ENCODE measurements at places on chromosomes 1 and 21.

- peak; percentile 68 for DNase-seq
Observed at GRCh38 chr1:26031611-26032220, 10.1 kb downstream of the EXTL1 start.

GRCh38 chr1:66495495-66495894 lies 38.5 kb upstream of the SGIP1 start:
- peak; percentile 87 for DNase-seq

- DNase-seq, result no peak
Observed at GRCh38 chr1:179786815-179787685, 44.0 kb downstream of the FAM163A start.

GRCh38 chr1:5410652-5411051 lies 581.6 kb downstream of the NPHP4 start:
- DNase-seq, result no peak

DNA sequence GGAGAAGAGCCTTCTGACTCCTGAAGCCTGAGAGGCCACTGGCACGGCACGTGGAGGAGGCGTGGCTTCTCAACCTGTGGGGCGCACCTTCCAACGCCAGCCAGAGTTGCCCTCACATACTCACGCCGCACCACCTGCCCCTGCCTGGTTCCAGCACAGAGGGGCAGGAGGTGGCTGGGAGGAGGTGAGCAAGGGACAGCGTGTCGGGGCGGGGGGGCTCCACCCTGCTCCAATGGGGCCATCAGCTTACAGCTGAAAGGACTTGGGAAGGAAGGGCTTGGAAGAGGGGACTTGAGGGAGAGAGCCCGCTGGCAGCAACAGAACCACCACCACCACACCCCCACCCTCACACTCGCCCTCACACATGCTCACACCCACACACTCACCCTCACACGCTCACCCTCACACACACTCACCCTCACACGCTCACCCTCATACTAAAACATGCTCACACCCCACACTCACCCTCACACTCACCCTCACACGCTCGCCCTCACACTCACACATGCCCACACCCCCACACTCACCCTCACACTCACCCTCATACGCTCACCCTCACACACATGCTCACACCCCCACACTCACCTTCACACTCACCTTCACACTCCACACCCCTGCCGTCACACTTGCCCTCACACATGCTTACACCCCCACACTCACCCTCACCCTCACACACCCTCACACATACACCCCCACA lies 41.6 kb upstream of the EDN2 start:
- DNase-seq, result no peak

- DNase-seq, result no peak
Observed at GRCh38 chr1:174022976-174023277, 770 bp upstream of the RC3H1 start.

GRCh38 chr1:8122477-8123407 lies 96.6 kb upstream of the ERRFI1 start:
- DNase-seq, result no peak

GRCh38 chr1:237891979-237892378 lies 1.3 kb upstream of the ZP4 start:
- DNase-seq, result no peak

DNA sequence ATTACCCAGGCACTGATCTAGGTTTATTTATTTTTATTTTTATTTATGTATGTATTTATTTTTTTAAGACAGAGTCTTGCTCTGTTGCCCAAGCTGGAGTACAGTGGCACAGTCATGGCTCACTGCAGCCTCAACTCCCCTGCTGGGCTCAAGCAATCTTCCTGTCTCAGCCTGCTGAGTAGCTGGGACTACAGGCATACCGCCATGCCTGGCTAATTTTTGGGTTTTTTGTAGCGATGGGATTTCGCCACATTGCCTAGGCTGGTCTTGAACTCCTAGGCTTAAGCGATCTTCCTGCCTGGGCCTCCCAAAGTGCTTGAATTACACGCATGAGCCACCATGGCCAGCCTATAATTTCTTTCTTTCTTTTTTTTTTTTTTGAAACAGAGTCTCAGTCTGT lies 9.4 kb downstream of the PHACTR4 start:
- DNase-seq, result no peak

GRCh38 chr1:168320800-168321450 lies 40.2 kb downstream of the TBX19 start:
- peak; percentile 86 for DNase-seq

- no peak for DNase-seq
Observed at GRCh38 chr1:203325026-203325417, 19.7 kb downstream of the BTG2 start.

- no peak for DNase-seq
Observed at GRCh38 chr1:60584371-60584770, 498.0 kb upstream of the NFIA start.

GRCh38 chr1:84855691-84856630 lies 37.0 kb downstream of the LPAR3 start:
- no peak for DNase-seq

DNA sequence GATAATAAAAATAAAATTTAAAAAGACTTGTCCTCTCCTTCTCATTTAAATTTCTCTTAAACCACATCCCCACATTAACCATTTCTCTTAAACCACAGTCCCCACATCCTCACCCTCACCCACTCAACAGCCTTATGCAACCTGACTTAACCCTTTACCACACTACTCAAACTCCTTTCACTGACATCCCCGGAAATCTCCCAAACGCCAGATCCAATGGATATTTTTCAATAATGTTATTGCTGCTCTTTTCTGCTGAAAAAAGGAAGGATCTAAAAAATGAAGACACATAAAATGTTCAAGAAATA lies 54.2 kb upstream of the EEIG2 start:
- DNase-seq, result no peak

GRCh38 chr1:111565079-111565478 lies 54.5 kb upstream of the RAP1A start:
- peak; percentile 84 for DNase-seq

- DNase-seq, result no peak
Observed at GRCh38 chr1:212215910-212216309, 69.3 kb upstream of the PPP2R5A start.

GRCh38 chr1:198101716-198102453 lies 54.9 kb upstream of the NEK7 start:
- no peak for DNase-seq

GRCh38 chr1:243287652-243288051 lies 31.8 kb downstream of the SDCCAG8 start:
- DNase-seq, result peak; percentile 86

DNA sequence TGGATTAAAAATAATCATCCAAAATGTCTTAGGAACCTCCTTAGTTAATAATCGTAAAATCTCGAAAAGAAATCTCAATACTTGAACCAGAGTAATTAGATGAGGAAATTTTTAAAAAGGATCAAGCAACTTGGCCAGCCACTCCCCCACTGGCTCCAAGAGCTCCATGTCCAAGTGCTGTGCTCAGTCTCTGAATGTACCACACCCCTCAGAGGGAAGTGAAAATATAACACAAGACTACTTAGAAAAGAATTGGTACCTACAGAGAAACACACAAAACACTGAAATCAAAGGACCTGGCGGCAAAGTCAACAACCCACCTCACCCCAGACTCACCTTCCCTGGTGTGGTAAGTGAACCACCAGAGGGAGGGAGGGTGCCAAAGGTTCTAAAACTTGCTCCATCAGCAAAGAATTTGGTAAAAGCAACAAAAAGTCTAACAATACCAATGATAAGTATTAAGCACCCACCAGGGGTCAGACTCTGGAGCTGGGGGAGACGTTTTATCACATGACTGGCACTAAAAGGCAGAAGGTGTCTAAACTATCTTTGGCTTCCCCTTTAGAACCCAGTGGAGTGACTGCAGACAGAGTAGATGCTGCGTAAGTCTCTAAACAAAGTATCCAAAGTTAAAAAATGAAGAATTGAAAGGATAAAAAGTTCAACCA lies 14.0 kb downstream of the LBR start:
- no peak for DNase-seq

DNA sequence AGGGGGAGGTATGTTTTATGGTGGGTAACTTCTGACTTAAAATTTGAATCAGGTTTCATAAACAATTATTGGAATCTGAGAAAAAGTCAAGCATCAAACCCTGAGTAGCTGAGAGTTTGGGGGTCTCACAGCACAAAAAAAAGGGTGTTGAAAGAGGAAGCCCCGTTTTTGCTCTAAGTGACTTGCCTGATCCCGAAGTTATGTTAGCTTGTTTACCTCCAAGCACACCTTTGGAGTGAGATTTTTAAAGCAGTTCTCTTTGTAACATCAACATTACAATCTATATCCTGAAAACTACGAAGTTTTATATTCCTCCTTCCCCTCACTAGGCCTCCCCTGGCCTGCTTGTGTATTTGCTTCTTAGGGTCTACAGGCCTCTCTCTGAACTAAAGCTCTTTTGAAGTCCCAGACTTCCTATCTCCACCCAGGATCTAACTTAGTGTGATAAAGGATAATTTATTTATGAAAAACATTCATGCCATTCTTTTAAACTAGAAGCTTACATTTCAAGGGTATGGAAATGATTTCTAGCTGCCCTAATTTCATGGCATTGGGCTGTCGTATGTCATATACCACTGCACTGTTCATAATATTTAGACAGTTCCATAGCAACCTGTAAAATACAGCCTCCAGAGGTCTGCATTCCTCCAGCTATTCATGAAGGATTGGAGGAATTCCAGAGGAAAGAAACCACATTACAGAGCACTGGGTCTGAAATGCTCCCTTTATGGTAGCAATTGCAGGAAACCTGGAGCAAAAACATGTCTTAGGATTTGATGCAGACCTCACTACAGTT lies 36.1 kb upstream of the RGS1 start:
- peak; percentile 99 for DNase-seq

- DNase-seq, result no peak
Observed at GRCh38 chr1:65409314-65409713, 11.2 kb upstream of the LEPR start.

GRCh38 chr1:41053316-41053715 lies 31.8 kb upstream of the SLFNL1 start:
- DNase-seq, result no peak

DNA sequence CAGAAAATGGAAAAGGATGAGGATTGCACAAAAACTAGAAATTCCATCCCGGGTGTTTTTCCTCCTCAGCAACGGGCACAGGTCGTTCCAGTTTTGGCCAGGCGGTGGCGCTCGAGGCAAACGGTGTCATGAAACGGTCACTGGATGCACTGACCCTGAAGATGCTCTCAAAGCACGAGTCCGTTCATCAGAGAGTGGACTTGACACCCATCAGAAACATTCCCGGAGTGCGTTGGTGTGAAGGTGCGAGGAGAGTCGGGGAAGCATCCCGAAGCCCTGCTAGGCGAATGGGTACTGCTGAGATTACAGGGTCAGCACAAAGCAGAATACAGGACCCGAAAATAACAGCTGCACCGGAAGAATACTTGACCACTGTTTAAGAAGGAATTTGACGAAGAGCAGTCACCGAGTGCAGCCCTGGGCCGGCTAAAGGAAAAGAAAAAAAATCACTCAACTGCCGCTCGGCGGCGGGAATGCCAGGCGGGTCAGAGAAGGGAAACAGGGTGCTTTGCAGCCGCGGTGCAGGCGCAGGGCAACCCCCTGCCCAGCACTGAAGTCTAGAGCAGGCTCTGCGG lies 71.7 kb upstream of the ETS2 start:
- peak; percentile 66 for DNase-seq

DNA sequence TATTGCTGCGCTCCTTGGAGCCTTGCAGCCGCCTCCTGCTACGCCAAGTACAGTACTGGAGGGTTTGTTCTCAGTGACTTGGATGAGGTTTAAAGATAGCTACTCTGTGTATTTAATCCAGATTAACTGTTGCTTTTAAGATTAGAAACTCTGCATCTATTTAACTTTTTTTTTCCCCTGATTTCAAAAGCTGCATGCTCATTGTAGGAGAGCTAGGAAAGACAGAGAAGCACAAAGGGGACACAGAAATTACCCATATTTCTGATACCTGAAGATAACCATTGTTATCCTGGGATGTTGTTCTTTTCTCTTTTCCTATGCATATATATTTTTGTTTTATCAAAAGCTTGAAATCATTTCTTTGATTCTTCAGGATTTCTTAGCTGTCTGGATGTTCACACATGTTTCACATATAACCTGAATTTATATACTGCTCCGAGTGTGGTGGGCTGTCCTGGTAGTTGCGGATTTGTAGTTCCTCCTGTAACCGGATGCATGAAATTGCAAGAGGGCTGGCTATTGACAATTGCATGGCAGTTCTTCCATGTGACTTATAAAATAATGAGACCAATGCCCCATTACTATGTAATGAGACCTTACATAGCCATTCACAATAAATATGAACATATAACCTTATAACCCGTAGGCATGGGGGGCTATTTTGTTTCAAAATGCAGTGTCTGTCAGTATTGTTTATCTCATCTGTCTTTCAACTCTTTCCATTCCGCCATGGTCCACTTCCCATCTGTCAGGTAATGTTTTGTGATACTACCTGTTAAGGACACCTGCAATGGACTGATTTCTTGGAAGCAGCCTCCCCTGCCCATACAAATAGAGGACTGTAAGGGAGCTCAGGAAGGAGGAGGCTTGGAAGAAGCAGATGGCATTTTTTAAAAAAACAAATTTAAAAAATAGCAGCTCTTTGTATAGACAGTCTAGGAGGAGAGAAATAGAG lies 1.4 kb downstream of the RAVER2 start:
- no peak for DNase-seq

DNA sequence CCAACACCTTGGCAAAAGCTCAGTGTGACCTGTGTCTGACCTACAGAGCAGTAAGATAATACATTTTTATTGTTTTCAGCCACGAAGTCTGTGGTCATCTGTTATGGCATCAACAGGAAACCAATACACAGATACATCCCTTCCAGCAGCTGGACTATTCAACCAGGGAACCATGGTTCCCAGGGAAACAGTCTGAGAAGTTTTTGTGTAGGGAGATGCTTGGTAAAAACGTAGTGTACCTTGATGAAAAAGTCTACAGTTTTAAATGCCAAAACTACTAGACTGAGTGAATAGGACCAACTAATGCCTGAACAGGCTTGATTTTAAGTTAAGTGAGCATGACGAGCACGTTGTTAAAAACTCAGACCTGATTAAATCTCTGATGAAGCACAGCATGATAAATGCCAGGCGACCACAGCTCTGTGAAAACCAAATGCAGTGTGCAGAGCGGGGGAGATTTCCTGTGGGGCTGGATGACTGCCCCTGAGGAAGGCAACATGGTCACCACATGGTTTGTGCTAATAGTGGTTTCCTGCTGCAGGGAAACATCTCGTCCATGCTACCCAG lies 228.9 kb downstream of the TNR start:
- DNase-seq, result peak; percentile 35

Data from fibroblast of skin of right quadriceps (primary cell).